Esophagus squamous epithelium (tissue), 5 donors: ENCODE measurements at places on chromosomes 13 and 19.

DNA sequence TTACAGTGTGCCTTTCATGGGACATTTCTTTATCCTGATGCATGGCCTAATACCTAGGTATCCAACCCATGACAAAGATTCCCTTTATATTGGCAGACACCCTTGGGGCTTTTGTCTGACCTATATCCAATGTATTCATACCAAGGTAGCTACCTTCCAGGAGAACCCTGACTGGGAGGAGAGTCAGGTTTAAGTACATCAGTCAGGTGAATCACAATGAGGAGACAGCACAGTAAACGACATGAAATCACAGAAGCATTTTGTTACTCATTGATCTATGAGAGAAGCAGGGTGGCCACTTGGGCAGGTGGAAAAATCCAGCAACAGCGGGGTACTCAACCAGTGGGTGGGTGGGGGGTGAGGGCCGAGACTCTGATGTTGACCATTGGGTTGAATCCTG lies 527.4 kb upstream of the ATXN8OS start:
- DNase-seq: no peak

- DNase-seq: no peak
Measured at GRCh38 chr13:78603240-78603957, at the start of gene POU4F1. Gene POU4F1 (minus strand): TSS chr13:78603552. CDS start chr13:78603326, 226 bp downstream.

DNA sequence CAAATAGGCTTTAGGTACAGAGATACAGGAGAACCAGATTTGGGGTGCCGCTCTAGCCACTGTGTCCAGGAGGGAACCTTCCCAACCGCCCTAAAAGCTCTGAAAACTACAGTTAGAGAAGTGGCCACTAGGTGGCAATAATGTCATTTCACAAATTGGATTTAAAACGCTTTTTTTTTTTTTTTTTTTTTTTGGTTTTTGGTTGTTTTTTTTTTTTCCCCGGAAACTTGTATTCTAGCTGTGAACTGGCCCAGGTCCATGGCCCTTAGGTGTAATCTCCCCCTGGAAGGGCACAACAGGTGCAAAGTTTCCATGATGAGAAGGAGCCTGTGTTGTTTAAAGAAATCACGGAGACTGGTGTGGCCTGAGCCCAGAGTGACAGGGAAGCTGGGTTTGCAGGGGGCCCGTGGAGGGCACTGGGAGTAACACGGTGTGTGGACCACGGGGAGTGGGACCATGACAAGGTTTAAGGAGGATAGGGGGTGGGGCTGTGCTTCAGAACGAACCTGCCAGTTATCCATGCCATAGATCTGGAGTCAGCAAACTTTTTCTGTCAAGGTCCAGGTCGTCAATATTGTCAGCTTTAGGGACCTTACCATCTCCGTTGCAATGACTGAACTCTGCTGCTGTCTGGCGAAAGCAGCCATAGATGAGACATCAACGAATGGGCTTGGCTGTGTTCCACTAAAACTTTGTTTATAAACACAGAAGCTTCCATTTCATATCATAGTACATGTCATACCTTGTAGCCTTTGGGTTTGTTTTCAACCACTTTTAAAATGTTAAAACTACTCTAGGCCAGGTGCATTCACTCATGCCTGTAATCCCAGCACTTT lies 10.1 kb downstream of the OR1I1 start:
- DNase-seq: no peak

GRCh38 chr19:2252797-2253105 lies 3.5 kb downstream of the JSRP1 start:
- DNase-seq: no peak

DNA sequence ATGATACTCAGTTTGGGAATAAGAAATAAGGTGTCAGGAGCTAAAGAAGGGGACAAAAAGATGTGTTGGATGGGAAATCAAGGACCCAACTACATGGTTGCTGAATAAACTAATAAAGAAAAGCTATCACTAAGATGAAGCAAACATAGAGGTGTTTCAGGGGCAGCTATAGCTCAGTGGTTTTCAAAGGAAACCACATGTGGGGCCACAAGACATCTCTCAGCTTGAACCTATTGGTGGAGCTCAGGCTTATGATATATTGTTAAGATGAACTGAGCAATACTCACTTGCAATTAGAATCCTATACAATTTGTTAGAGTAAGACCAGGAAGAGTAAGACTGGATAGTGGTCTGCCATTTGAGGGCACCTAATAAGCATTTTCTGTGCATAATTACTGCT lies 45.1 kb upstream of the SPRY2 start:
- no peak for DNase-seq

GRCh38 chr13:95564733-95565291 lies 12.3 kb downstream of the CLDN10 start:
- no peak for DNase-seq

DNA sequence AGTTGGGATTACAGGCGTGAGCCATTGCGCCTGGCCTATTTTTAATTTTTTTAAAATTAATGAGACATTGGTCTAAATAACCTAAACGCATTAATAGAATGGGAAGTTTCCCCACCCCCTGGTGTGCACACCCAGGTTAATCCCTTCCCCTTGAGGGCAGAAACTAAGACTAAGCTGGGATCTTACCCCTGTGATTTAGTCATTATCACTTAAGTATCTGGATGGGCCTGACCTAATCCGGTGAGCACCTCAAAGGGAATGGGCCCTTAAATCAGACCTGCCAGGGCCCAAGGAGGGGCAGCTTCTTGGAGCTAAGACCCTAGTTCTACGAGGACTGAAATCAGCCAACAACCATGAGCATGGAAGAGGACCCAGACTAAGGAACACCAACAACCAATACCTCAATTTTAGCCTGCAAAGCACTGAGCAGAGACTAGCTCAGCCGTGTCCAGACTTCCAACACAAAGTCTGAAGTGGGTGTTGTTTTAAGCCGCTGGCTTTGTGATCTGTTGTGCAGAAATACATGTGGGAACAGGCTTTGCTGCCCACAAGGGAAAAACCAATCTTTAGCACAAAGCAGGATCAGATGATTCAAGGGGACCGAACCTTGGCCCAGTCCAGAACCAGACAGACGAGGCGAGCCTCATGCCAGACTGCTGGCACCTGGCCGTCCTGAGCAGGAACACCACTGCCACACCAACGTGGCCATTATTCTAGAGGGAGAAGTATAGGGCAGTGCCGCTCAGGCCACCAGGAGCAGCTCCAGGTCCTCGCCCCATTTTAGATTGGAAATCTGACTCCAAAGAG lies 7.1 kb downstream of the UBE2S start:
- no peak for DNase-seq

DNA sequence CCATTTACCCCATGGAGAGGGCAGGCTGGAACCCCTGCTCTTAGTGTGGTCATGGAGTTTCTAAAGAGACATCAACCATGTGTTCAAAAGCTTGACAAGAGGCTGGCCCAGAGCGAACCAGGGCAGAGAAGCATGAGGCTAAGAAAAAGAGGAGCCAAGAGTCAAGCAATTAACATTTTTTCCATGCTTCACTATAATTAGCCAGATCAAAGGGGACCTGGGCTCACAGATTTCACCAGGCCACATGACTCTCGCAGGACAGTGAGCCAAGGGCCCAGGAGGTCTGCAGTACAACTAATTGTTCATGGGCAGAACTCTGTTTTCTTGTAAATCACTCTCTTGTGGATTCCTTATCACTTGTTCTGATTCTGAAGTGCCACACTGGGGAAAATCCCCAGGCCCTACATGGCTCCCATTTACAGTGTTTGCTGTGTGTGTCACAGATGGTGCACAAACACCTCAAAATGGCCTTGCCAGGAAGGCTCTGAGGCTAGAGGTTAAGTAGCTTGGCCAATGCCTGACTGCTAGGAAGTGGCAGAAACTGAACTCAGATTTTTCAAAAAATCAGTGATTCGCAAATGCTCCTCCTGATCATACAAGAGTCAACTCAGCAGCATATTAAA lies 101.2 kb downstream of the LHFPL6 start:
- no peak for DNase-seq

GRCh38 chr19:4709440-4710280 lies 14.0 kb downstream of the DPP9 start:
- DNase-seq: no peak

DNA sequence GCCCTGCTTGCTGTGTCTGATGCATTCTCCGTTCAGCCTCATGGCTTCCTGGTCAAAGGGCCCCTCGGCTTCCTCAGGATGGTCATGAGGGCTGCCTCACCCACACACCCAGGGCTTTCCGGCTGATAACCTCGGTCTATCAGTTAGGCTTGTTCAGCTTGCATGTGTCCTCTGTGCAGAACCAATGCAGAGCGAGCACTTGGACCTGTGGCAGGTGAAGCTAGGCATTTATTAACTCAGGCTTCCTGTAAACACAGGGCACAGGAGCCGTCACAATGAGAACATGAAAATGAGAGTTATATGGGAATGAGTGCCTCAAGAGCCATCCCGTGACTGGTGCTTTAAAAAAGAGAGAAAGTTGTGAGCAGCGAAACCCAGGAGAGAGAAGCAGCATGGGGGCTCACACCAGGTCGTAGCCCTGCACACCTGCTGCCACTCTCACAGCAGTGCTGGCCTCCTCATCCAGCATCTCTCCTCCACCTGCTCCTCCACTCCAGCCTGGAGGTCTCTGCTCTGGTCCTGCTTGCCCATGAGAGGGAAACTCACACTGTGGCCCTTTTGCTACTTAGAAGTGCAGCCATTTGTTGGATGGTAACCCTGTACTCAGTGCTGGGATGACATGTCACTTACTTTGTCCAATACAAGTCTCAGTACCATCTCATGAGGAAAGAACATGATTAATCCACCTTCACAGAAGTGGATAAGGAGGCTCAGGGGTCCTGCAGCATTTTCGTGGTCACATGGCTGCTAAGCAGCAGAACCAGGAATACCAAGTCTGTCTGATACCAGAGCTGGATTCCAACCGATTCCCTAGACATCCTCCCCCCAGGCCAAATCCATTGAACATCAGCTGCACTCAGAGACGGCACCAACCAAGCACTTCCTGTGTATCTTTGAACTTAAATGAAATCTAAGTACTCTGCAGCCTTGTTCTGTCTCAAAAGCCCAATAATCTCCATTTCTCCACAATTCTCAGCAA lies 50.5 kb upstream of the IRS2 start:
- no peak for DNase-seq

DNA sequence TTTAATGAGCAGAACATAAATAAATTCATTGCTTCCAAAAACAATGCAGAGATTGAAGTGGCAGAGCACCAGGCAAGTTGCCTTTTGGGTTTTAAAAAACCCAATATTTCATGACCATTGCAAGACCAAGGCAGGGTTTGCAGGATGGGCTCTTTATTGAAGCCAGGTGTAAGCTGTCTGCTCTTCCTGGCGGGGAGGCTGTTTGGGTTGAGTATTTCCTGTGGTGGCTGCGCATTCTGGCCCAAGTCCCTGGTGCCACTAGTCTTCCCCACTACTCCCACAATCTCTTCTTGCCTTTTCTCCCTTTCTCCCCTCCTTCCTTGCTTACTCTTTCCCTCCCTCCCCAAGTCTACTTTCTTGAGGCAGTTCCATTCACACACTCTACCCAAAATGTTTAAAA lies 116.4 kb downstream of the AKAP11 start:
- DNase-seq: no peak

GRCh38 chr13:43156916-43157315 lies 133.5 kb downstream of the DNAJC15 start:
- no peak for DNase-seq

DNA sequence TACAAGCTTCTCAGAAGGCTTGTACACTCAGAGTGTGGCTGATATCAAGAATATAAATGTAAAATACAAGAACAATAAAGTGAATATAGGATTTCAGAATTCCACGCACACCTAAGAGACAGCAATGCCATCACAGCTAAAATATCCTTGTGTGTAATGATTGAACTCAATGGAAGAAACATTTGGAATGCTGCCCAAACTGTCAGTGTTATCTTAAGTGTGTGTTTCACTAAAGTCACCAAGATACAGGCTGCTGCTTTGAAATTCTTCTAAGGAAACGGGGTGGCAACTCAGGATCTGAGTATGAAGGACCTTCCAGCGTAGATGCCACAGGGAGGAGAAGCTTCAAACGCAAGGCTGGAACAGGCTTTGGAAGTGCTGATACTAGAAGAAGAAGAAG lies 86.8 kb downstream of the SGCG start:
- DNase-seq: no peak

DNA sequence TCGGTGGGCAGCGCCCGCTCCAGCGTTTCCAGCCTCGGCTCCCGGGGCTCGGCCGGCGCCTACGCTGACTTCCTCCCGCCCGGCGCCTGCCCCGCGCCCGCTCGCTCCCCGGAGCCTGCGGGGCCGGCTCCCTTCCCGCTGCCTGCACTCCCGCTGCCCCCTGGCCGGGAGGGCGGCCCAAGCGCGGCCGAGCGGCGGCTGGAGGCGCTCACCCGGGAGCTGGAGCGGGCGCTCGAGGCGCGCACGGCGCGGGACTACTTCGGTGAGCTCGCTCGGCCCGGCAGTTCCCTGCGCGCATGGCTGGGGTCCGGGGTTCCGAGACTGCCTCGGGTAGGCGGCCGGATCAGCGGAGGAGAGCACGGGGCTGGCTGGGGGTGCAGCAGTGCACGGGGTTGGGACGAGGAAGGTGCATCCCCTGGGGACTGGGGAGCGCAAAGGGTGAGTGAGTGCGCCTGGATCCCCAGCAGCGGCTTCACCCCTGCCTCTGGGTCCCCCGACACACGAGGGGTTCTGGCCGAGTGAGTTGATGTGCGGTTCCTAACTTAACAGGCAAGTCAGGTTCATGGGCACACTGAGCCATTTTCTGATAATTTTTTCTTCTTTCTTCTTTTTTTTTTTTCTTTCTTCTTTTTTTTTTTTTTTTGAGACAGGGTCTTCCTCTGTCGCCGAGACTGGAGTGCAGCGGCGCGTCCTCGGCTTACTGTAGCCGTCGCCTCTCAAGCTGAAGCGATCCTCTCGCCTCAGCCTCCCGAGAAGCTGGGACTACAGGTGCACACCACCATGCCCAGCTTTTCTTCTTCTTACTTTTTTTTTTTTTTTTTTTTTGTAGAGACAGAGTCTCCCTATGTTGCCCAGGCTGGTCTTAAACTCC lies 1.1 kb downstream of the WTIP start:
- no peak for DNase-seq

DNA sequence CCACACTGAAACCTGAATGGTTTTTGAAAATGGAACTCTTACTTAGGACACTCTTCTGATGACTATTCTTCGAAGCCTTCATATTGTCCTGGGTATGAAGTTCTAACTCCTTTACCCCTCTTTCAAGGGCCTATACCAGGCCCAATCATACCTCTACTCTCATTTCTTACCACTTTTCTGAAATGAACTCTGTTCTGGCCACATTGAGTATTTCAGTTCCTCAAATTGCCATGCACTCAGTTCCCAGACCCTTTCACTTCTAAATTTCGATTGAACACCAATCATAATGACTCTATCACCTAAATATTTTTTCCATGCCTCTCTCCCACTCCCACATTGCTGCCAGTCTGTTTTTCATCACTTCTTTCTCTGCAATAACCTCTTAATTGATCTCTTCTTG lies 53.7 kb downstream of the LACC1 start:
- DNase-seq: no peak

- DNase-seq: no peak
Measured at GRCh38 chr19:48489608-48490216, 20.5 kb downstream of the CYTH2 start.

GRCh38 chr13:112450904-112451240 lies 74.7 kb downstream of the SPACA7 start:
- DNase-seq: no peak

DNA sequence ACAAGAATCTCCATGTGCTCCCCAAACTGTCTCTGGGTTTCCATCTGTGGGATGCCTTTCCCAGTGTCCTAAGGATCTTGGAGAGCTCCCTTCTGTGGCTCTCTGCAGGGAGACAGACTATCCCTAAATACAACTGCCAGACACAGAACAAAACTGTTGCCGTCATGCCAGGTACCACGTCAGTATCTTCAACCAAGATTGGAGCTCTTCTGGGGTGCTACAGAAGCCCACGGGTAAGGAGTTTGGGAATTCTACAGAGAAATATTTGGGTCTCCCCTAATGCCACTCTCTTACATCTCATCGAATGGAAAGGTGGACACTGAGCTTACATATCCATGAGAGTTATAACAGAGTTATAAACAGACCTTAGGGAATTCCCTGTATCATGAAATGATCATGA lies 4.9 kb upstream of the MBD3L3 start:
- DNase-seq: no peak
